ENCODE measurements at places on chromosomes 1 and 21. TPM values are rescaled to one million over a fixed set of nuclear protein-coding genes. Genes with fewer than 3 reads are reported as not detected.
A peak's percentile ranks its signal among the peaks of the same experiment; 100 is the strongest.

- no peak for DNase-seq
Observed at GRCh38 chr1:235625340-235625739, 24.2 kb downstream of the GNG4 start.

Gene PPIE
- total RNA-seq: 26.4 TPM

- no peak for DNase-seq
Observed at GRCh38 chr21:44574457-44575306, 1.2 kb downstream of the KRTAP10-4 start.

DNA sequence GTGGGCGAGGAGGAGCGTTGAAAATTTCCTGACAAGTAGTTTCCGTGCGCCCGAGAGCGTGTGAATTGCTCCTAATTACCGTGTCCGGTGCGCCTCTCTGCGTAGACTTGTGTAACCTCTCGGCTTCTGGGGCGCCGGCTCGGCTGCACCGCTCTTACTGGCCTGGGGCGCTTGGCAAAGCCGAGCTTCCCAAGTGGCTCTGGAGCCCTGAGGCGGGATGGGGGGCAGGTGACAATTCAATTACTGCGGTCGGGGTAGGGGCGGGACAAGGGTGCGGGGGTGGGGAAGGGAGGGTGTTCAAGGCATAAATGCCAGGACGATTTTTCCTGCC lies 392 bp upstream of the DMRTA2 start:
- no peak for DNase-seq

DNA sequence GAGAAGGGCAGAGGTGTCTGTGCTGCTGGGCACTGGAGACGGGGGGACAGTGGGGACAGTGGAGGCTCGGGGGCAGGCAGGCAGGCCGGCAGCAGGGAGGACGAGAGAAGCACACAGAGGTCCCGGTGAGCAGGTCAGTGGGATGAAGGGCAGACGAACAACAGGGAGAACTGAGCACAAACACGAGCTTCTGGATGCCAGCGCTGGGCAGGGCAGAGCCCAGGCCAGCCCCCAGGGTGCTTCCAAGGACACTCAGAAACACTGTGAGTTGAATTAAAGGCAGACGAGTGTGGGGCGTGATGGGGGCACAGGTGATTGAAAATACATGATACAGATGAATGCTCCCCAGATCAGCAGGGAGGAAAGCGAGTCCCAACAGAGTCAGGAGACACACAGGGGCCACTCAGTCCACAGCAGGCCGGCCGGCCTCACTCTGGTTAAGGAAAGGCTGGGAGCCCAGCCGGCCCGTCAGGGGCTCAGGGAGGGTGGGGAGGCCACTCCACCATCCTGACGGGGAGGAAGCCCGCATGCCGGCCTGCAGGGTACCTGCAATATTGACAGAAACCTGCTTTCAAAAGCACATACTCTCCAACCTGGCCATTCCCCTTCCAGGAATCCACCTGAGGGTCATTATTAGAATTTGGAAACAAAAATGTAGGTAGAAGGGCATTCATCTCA lies 14.1 kb downstream of the SLC19A1 start:
- DNase-seq: peak; percentile 66

- DNase-seq: no peak
Observed at GRCh38 chr21:33168886-33169285, 60.9 kb upstream of the IFNAR2 start.

DNA sequence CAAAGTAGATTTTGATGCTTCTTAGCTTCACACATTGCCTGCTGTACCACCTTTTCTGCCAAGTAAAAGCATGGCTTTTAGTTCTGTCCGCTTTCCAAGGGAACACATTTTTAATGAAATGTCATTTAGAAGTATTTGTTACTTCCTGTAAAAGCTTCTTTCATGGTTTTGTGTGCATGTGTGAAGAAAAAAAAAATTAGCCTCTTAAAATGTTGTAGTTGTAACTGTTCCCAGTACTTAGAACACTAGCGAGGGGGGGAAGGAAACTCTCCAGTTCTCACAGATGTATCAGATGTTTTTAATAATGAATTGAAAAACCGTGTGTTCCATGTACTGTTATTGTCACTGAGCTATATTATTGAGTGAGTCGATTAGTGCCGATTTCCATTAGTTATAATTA lies 568.3 kb upstream of the ADGRL2 start:
- no peak for DNase-seq

DNA sequence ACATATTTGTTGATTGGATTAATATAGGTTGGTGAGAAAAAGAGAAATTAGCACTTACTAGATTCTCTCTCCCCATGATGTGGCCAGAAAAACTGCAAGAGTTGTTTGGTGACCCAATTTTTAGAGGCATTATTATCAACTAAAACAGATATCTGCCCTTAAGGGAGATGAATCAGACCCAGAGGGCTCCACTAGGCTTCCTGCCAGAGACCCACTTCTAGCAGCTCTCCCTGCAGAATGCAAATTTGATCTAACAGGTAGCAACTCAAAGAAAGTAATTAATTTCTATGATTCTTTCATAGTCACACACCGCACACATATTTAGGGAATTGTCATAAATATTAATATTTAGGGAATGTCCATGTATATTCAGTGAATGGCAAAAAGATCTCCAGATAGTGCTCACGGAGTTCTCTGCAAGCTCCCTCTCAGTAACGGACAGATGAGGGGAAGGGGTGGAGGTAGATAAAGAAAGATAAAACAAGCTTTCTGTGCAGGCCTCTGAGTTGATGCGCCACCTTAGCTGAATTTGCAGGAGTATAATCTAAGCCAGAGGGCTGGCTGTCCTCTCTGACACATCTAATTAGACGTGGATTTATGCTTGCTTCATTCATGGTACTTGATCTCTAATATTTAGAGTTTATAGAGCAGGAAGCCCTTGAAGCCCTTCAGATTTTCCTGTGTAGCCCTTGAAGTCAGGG lies 84.1 kb upstream of the CCDC190 start:
- DNase-seq: no peak

Gene ZNF362
- total RNA-seq: 30.3 TPM

- DNase-seq: no peak
Observed at GRCh38 chr21:44463724-44464123, 8.4 kb downstream of the LRRC3 start.

DNA sequence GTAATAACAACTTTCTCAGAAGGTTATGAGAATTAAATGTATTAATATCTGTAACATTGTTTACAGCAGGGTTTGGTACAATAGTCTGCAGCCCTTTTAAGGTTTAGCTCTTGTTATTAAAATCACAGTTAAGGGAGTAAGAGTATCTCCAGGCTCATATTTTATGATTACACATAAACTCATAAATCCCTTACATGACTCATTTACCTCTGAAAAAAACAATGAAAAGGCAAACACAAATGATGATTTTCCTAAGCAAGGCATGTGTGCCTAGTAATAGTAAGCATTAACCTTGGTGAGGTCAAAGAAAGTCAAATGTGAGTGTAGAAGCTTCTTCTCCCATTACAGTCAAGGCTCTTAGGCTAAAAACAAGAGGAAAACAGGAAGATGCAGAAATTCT lies 84.5 kb upstream of the ADGRL4 start:
- DNase-seq: no peak

GRCh38 chr1:10629816-10630571 lies 155.2 kb downstream of the PEX14 start:
- DNase-seq: peak; percentile 63

DNA sequence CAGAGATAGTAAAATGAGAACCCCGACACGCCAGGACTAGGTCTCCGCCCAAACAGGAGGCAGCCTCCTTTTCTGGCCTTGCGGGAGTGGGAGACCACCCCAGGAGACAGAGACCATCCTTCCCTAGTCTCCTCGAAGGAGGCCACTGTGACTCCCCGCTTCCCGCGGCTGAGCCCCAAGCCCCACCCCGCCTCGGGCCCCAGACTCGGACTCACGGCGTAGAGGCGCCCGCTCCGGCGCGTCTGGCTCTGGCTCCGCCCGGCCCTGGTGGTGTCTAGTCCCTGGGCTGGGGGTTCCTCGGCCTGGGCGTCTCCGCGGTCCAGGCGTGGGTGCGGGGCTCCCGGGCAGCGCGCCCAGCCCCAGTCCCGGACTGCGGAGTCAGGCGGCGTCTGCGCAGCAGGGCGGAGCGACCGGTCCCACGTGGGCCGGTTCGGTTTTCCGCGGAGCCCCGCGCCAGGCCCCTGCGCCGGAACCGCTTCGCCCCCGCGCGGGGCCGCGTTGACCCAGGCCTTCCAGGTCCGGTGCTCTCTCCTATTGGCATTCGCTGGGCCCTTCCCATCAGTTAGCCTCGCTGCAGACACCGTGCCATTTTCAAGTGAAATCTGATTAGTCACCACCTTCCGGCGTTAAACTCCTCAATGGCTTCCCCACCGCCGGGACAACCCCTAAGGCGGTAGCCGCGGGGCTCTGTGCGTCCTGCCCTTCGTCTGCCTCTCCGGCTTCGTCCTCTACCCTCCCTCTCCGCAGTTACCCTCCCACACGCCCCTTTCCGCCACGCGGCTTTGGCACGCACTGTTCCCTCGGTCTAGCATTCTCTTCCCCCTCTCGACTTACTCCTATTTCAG lies at the start of gene C1orf216:
Gene C1orf216, minus strand, starts transcription at position 393 of the 845 bp plus-strand sequence. CDS start 2,563 bp downstream, outside the sequence.
- DNase-seq: peak; percentile 89

GRCh38 chr21:34615487-34615814 lies 538 bp upstream of the RCAN1 start:
- DNase-seq: no peak

GRCh38 chr1:10634075-10634427 lies 159.3 kb downstream of the PEX14 start:
- DNase-seq: no peak

Gene STUM
- total RNA-seq: 0.78 TPM

Gene FAM167B
- total RNA-seq: 5.4 TPM

- no peak for DNase-seq
Observed at GRCh38 chr1:16922466-16922865, 735 bp downstream of the CROCC start.

- no peak for DNase-seq
Observed at GRCh38 chr1:157781048-157781447, 4.1 kb upstream of the FCRL2 start.
